ENCODE measurements at places on chromosomes 3 and 15. TPM values are rescaled to one million over a fixed set of nuclear protein-coding genes. Genes with fewer than 3 reads are reported as not detected.

Gene SMARCC1
- total RNA-seq: 30.1 TPM

Gene SLC12A1
- total RNA-seq: not detected

Gene MKRN2OS
- total RNA-seq: not detected

Gene PARP3
- total RNA-seq: 8.6 TPM

Gene CADM2
- 0.27 TPM for total RNA-seq

Gene CCDC39
- total RNA-seq: not detected

Gene PCOLCE2
- 28.8 TPM for total RNA-seq

Gene B3GALNT1
- 0.18 TPM for total RNA-seq

Gene REC114
- not detected for total RNA-seq

Gene TNIK
- 3.1 TPM for total RNA-seq

Gene CYP1A2
- total RNA-seq: not detected

Gene GP5
- total RNA-seq: 0.02 TPM

Gene ZDHHC23
- 3.2 TPM for total RNA-seq

Gene PTH1R
- 1.4 TPM for total RNA-seq

Gene KLF15
- 1.0 TPM for total RNA-seq

Gene SLC24A5
- not detected for total RNA-seq

Gene DLL4
- 2.3 TPM for total RNA-seq

Gene ETFA
- total RNA-seq: 240 TPM

Gene TGM4
- 0.39 TPM for total RNA-seq

Gene CTXND1
- total RNA-seq: not detected

Gene ATG3
- 50.6 TPM for total RNA-seq

Gene TMEM212
- not detected for total RNA-seq

Gene ALPK3
- total RNA-seq: 0.10 TPM

Gene ST8SIA2
- 0.37 TPM for total RNA-seq

Gene SLC28A2
- not detected for total RNA-seq

Gene UROC1
- total RNA-seq: not detected

Gene SEMA3G
- total RNA-seq: 0.11 TPM

Gene CYP8B1
- not detected for total RNA-seq

Gene ALDH1L1
- 0.19 TPM for total RNA-seq

Gene SLC2A2
- total RNA-seq: not detected

Gene TUBGCP5
- total RNA-seq: 23.7 TPM
